ENCODE measurements at places on chromosomes 2 and 18. TPM values are rescaled to one million over a fixed set of nuclear protein-coding genes. Genes with fewer than 3 reads are reported as not detected.
A peak's percentile ranks its signal among the peaks of the same experiment; 100 is the strongest.

GRCh38 chr2:68737711-68738110 is 3.1 kb downstream of the ARHGAP25 start:
- peaks cover 84% of the 10 kb centered on the region for H3K4me1 ChIP-seq
- H3K27ac ChIP-seq = peak overlapping the region; percentile 88
- peak overlapping the region; percentile 100 for H3K4me3 ChIP-seq

GRCh38 chr2:240232264-240232915 is 91.9 kb upstream of the OTOS start:
- no peak overlapping the region for H3K4me3 ChIP-seq
- no peaks in the 10 kb centered on the region for H3K27me3 ChIP-seq
- H3K27ac ChIP-seq = no peak overlapping the region
- DNase-seq = no peak
- H3K36me3 ChIP-seq = no peaks in the 10 kb centered on the region
- peaks cover 8% of the 10 kb centered on the region for H3K4me1 ChIP-seq

DNA sequence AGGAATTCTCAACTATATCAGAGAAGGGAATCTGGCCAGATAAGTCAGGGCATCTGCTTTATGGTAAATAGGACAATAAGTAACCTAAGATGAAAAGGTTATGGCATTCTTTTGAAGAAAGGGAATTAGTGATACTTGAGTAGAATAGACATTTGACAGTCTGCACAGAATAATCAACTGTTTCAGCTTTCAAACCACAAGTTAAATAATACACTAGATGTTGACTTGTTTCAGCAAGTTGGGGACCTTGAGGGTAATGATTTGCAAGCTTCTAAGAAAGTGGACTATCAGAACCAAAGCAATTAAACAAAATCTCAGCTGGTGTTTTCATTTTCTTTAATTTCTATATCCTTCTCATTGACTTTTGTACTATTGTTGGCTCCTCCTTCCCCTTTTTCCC is 54.5 kb downstream of the SLC39A10 start:
- no peak overlapping the region for H3K27ac ChIP-seq
- H3K27me3 ChIP-seq = no peaks in the 10 kb centered on the region
- H3K36me3 ChIP-seq = peaks cover 78% of the 10 kb centered on the region
- H3K4me3 ChIP-seq = no peak overlapping the region
- no peak for DNase-seq
- no peaks in the 10 kb centered on the region for H3K4me1 ChIP-seq

- H3K4me1 ChIP-seq = no peaks in the 10 kb centered on the region
- no peak for DNase-seq
- H3K27me3 ChIP-seq = no peaks in the 10 kb centered on the region
Measured at GRCh38 chr2:45897842-45898241, 246.4 kb downstream of the PRKCE start.

- no peak overlapping the region for H3K27ac ChIP-seq
- H3K27me3 ChIP-seq = no peaks in the 10 kb centered on the region
- H3K4me1 ChIP-seq = no peaks in the 10 kb centered on the region
- no peak overlapping the region for H3K4me3 ChIP-seq
- DNase-seq = no peak
Measured at GRCh38 chr2:132420816-132421805, 4.5 kb downstream of the GPR39 start.

- H3K36me3 ChIP-seq = no peaks in the 10 kb centered on the region
- no peak overlapping the region for H3K27ac ChIP-seq
- H3K27me3 ChIP-seq = no peaks in the 10 kb centered on the region
- DNase-seq = no peak
Measured at GRCh38 chr18:75244351-75245313, 34.0 kb downstream of the TSHZ1 start.

- H3K27ac ChIP-seq = no peak overlapping the region
- no peak for DNase-seq
- H3K36me3 ChIP-seq = no peaks in the 10 kb centered on the region
- H3K27me3 ChIP-seq = no peaks in the 10 kb centered on the region
Measured at GRCh38 chr2:188314314-188315054, 22.8 kb downstream of the GULP1 start.

GRCh38 chr2:232611559-232612218 is 21.7 kb upstream of the EFHD1 start:
- H3K27me3 ChIP-seq = no peaks in the 10 kb centered on the region
- H3K4me3 ChIP-seq = no peak overlapping the region
- H3K36me3 ChIP-seq = no peaks in the 10 kb centered on the region
- no peak overlapping the region for H3K27ac ChIP-seq

DNA sequence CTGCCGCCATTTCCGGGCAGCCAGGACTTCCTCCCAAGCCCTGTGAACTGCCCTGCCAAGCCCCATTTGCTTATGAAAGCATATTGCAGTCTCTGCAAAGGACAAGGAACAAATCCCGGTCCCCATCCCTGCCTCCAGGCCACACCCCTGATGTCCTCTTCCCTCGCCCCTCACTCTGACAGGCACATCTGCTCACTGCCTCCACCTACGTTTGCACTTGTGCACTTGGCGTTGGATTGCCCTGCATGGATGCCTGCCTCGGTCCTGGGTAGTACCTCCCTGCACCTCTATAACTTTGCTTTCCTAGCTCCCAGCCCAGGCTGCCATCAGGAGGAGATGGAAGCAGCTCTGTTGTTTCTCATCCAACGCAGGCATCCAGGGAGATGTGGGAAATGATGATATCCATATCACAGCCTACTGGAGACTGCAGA is 19.6 kb upstream of the RPL31 start:
- no peak for DNase-seq
- no peak overlapping the region for H3K4me3 ChIP-seq
- H3K27ac ChIP-seq = no peak overlapping the region
- H3K27me3 ChIP-seq = no peaks in the 10 kb centered on the region
- H3K4me1 ChIP-seq = no peaks in the 10 kb centered on the region
- no peaks in the 10 kb centered on the region for H3K36me3 ChIP-seq

GRCh38 chr2:222480497-222480896 is 56.2 kb downstream of the SGPP2 start:
- no peak for DNase-seq
- no peaks in the 10 kb centered on the region for H3K4me1 ChIP-seq
- no peaks in the 10 kb centered on the region for H3K27me3 ChIP-seq
- H3K36me3 ChIP-seq = peaks cover 3% of the 10 kb centered on the region
- no peak overlapping the region for H3K27ac ChIP-seq

GRCh38 chr2:182367401-182367800 is 59.4 kb downstream of the PDE1A start:
- H3K27me3 ChIP-seq = no peaks in the 10 kb centered on the region
- no peaks in the 10 kb centered on the region for H3K4me1 ChIP-seq
- no peak overlapping the region for H3K27ac ChIP-seq
- no peak overlapping the region for H3K4me3 ChIP-seq

DNA sequence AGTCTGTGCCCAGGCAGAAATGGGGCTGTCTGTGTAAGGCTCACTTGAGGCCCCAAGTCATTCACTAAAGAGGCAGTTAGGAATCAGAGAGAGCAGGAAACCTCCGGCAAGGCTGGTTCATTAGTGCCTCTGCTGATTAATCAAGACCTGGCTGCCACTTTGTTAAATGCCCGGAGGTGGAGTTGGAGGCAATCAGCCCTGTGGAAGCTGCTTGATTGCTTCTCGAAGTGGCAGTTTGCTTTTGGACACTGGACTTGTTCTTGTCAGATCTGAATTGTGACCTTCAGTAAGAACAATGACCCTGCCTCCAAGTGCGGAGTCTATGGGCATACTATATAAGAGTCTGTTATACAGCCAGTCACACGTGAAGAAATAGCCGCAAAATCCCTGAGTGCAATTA is 183.9 kb upstream of the LINC00305 start:
- no peaks in the 10 kb centered on the region for H3K36me3 ChIP-seq
- H3K27ac ChIP-seq = no peak overlapping the region
- no peak for DNase-seq

- H3K4me3 ChIP-seq = no peak overlapping the region
- peaks cover 15% of the 10 kb centered on the region for H3K4me1 ChIP-seq
- H3K27me3 ChIP-seq = no peaks in the 10 kb centered on the region
Measured at GRCh38 chr2:24822049-24822706, 29.0 kb downstream of the CENPO start.

The TMEM214 gene
- total RNA-seq = 43.3 TPM

The HOXD4 gene
- total RNA-seq = not detected

Measured in CD4-positive, CD25-positive, alpha-beta regulatory T cell (primary cell).